Right lung (tissue), 10 donors: ENCODE measurements at places on chromosomes 2 and 18. TPM values are rescaled to one million over a fixed set of nuclear protein-coding genes. Genes with fewer than 3 reads are reported as not detected.

DNA sequence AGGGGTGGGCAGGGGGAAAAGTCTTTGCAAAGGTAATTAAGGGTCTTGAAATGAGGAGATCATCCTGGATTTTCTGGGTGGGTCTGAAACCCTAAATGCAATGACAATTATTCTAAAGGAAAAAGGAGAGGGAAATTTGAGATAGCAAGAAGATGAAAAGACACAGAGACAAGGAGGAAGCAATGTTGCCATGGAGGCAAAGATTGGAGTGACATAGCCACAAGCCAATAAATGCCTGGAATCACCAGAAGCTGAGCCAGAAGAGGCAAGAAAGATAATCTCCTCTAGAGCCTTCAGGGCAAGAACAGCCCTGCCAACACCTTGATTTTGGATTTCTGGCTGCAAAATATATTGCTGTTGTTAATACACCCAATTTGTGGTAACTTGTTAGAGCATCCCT, 1246.3 kb upstream of the PIK3C3 start:
- DNase-seq: no peak

The MYCN gene
- polyA plus RNA-seq: 20.3 TPM

GRCh38 chr2:75276093-75277029, 77.0 kb upstream of the TACR1 start:
- DNase-seq: no peak

DNA sequence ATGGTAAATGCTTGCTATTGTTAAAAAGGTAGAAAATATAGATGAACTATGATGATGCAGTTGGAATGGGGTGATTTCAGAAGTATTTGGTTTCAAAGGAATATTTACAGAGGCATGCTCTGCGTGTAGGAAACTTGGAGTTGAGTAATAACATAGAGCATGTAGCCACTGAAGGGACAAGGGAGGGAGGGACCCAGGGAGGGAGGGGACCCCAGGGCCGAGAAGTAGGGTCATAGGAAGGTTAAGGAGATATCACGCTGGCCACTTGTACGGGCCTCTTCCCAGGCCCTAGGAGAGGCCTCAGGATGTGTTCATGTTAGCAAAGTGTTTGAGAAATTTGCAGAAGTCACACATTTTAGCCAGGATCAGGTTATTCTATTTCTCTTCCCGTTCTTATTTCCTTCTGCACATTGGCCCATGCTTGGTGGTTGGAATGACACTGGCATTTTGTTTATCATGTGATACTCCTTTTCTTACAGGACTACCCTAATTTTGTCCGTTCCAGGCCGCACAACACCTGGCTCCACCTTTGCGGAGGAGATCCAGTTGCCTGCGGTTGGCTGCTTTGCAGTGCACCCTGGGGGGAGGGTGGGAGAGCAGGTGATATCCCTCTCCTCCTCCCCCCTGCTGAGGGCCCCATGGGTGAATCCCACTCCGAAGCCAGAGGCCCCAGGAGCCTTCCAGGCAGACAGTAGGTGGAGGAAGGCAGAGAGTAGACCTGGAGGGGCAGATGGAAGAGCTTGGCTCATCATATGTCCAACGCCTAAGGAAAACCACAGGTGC, 16.9 kb upstream of the ACKR3 start:
- DNase-seq: no peak

- peak; percentile 54 for DNase-seq
These were observed 132.5 kb upstream of the EPAS1 start for GRCh38 chr2:46164529-46165301.

GRCh38 chr18:40210696-40211095, 1744.3 kb upstream of the PIK3C3 start:
- DNase-seq: no peak

The RAD51AP2 gene
- polyA plus RNA-seq: 0.67 TPM

DNA sequence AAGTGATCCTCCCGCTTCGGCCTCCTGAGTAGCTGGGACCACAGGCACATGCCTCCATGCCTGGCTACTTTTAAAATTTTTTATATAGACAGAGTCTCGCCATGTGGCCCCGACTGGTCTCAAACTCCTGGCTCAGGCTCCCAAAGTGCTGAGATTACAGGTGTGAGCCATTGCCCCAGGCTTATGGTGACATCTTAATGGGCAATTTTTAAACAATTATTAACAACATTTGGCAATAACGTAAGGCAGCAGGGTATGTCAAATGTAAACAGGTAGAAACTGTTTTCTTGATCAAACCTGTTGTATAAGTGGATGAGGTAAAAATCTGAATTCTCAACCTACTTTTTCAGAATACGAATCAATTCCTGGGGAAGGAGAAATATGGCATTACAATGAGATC, 11.0 kb downstream of the FECH start:
- DNase-seq: no peak

DNA sequence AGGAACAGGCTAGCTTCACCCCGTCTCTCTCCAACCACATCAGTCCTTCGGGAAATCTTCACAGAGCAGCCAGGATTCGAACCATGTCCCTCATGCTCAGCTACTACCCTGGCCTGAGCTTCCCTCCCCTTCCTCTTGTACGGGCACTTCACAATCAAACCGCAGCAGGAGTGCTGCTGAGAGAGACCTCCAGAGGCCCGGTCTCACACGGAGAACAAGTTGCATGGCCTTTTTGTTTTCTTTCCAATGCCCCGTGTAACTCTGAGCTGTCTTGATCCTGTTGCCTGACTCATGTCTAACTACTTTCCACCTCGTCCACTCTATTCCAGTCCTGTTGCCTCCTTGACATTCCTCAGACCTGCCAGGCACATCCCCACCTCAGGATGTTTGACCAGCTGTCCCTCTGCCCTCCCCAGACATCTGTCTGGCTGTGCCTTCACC, 25.4 kb downstream of the FBLN7 start:
- no peak for DNase-seq

DNA sequence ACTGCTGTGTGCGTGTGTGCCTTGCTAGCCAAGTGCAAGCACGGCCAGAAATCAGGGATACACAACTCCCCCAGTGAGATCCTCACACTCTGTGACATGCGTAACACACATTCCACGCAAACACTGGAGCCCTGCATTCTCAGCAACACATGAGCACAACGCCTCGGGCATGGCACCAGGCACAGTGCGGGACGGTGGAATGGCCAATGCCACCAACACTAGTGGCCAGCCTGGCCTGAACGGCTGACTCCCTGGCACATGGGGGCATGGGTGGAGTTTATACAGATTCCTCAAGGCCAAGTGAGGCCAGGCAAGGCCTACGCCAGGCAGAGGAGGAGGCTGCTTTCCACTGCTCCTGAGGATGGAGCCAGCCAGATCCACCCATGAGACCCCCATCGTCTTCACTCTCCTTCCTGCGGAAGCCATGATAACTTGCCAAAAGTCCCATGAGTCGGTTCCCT, 56.2 kb downstream of the ANKMY1 start:
- no peak for DNase-seq

DNA sequence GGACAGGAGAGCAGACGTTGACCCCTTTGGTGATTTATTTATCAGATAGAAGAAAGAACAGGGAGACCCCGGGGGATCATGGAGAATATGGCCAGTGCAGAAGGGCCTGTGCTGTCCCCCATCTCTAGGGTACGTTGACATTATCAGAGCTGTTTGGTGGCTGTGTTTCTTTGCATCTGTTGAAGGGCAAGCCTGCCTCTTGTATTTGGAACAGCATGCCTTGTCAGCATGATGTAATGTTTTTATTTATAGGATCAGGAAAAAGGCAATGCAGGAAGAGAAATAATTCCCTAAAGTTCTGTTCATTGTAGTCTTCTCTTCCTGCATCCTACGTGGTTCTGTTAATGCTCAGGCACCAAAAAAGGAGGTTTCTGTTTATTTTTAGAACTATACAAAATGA, 49.8 kb upstream of the CABYR start:
- DNase-seq: peak; percentile 10

The MC4R gene
- polyA plus RNA-seq: 0.87 TPM

- DNase-seq: peak; percentile 30
These were observed 512.7 kb downstream of the CMPK2 start for GRCh38 chr2:6352906-6353515.

The FEV gene
- not detected for polyA plus RNA-seq

DNA sequence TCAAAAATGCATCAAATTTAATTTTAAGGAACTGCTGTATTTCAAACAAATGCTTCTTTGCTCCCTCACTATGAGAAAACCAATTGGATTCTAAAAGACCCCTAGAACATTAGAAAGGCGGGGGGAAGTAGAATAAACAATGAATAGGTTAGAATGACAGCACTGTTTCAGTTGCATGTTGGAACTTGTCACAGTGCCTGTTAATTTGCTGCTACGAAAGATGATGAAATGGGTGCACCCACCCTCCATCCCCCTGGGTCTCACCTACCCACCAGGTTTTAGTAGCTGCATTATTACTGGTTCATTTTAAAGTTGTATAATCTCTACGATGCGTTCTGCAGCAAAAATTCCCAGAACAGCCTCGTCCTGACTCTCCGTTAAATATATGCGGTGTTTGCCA, 193.0 kb upstream of the COPS8 start:
- no peak for DNase-seq

GRCh38 chr2:136114382-136114781, 3.6 kb downstream of the CXCR4 start:
- DNase-seq: no peak

DNA sequence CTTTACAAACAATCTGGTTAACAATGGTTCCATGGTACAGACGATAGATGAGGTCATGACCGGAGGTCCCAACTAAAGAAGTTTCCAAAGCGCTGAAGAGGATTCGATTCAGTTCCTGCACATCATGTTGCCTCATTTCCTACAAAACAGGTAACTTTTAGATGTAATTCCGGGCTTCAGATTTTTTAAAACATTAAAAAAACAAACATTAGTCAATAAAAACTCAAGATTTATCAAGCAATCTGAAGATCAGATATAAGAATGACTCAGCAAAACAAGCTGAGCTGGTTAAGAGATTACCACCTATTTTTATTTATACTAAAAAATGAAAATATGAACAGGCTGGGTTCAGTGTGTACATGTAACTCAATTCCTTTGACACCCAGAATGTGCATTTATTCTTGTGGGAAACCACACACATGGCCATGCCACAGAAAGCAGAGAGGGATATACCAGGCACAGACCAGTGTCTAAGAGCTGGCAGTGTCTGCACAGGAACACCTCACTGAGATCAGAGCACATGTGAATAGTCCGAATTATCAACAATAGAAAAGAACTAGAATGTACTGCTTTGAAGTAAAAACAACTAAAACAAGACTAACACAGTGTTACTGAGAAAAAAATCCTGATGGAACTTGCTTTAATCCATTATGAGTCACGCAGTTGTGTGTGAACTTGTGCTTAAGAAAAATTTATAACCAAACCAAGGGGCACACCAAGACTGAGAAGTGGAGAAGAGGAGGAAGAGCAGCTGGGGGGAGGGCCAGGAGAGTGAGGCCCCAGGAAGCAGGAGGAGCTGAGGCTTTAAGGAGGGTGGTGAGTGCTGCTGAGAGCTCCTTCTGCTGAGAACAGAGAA, 9.5 kb downstream of the USP40 start:
- DNase-seq: no peak

DNA sequence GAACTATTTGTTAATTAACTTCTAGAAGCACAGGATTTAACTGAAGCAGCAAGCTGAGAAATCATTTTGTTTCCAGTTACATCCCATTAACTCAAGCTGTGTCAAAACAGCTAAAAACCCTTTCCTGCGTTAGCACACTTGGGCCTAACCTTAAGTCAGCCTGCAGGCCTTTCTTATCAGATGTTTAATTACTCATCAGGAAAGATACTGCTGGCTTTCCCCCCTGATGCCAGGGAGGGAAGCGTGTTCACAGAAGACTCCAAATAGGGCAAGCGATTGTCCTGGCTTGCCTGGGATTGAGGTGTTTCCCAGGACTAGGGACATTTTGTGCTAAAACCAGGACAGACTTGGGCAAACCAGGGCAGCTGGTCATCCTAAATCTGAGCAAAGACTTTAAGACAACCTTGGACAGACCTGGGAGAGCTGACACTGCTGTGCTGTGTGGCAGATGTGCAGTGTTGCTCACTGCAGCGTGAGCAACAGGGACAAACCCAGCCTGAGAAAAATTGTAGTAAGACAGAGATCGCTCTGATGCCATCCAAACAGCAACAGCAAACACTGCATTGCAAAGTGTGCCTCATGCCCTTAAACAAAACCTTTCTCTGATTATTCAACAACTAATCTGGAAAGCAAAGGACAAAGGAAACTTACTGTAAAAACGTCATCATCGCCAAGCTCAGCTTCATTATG, 100.9 kb downstream of the SPRED2 start:
- DNase-seq: no peak

DNA sequence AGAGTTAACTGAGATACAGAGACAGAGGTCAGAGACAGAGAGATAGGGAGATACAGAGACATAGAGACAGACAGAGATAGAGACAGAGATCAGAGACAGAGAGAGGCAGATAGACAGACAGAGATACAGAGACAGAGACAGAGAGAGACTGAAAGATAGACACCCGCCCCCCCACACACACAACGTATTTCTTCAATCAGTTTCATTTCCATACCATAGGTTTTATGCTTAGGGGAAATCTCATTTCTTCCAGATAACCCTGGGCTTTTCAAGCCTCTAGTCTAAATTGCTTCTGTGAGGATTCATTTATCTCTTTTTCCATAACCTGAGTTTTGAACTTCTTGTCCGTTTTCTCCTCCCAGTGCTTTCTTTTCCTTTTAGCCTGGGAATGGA, 94.6 kb downstream of the CD8B2 start:
- DNase-seq: no peak

DNA sequence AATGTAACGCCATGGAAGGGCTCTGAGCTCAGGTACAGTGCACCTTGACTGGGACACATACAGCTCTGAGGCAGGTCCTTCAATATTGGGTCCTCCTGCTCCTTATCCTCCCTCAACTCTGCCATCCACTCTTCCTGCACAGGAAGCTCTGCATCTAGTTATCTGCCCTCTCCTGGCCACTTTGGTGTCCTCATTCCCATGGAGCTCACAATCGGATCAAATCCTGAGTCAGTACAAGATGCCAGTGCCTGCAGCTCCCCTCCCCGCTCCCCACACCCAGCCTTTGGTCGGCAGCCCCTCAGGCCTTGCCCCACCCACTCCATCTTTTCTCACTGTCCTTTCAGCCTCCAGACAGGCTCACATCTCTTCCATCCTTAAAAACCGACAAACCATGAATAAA, 58.0 kb downstream of the LRRFIP1 start:
- no peak for DNase-seq

The DSC2 gene
- polyA plus RNA-seq: 12.4 TPM

DNA sequence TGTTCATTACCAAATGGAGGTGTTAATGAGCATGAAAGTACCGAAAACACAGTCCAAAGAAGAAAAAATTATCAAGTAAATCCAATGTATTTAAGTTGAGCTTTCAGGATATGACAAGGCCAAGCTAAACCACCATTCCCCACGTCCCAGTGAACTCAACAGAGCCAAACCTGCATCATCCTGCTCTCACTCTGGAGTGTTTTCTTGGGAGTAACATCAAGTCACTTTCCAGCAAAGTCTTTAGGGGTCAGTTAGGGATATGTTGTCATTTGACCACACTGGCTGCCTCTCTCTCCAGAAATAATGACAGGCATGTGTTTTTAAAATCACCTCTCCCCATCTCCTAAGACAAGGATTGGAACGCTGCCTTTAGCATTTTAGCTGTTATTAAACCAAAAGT, 140.5 kb downstream of the SRBD1 start:
- no peak for DNase-seq
